Activated naive CD4-positive, alpha-beta T cell treated with Interleukin-2 at 50 U/mL for 16 hours (primary cell): ENCODE measurements at places on chromosomes 12 and 14.

GRCh38 chr12:123045678-123046077, 65.2 kb downstream of the ARL6IP4 start:
- no peak for DNase-seq

DNA sequence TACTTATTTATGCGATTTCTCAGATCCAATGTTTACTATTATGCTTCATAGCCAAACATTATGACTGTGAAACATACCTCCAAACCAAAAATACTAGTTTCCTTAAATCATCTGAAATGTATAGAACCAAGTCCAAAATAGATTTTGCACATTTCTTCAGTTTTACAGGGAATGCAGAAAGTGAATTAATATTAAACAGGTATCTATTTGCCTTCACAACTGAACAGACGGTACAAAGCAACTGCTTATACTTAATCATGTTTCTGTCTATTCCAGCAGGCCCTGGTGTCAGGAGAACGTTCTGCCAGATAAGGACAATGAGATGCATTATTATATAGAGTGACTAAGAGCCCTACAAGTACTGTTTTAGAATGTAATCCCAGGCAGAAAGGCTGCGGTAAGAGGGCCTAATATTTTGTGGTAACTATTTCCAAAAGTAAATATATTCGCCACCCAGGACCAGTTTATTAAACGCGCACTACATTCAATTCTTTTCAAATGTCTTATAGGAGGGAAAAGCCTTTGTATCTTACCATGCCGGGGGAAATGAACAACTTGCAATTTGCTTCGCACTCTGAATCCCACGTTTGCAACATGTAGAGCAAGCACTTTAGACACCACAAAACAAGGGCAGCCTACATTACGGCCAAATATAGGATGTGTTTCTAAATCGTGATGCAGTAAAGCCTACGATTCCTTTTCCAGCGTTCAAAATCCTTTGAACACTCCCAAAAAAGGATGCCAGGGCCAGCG, 1.5 kb downstream of the CORO1C start:
- no peak for DNase-seq

DNA sequence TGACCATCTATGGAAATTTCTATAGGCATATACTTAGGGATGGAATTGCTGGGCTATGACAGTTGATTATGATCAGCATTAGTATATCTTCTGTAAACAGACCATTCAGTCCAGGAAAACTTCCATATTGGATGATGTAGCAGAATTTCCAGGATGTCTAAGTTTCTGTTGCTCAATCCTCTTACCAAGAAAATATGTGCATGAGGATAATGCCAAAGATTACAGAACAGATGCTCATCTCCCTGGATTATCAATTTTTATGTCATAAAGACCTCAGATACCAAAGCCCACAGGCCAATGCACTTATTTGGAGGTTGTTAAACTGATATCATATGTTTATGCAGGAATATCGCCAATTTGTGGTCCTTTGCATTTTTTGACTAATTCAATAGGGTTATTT, 354.4 kb upstream of the FLRT2 start:
- DNase-seq, result no peak

GRCh38 chr12:14892726-14893505, 7.3 kb upstream of the MGP start:
- DNase-seq, result no peak

DNA sequence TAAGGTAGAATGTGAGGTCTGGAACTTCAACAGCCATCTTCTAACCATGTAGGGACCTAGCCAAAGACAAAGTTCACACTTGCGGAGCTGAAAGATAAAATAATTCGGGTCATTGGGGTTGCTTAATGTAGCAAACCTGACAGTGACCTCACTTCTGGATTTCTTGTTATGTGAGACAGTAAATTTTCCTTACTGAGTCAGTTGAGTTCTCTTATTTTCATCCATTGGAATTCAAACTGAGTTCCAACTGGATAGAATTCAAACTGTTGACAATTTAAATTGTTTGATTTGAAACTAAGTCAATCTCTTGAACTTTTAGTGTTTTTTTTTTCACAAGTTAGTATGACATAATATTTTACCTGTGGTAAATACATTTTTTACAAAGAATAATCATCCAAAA, 406.5 kb downstream of the ADAMTS20 start:
- DNase-seq, result no peak

GRCh38 chr12:119480551-119480950, 113.0 kb upstream of the TMEM233 start:
- DNase-seq, result no peak

DNA sequence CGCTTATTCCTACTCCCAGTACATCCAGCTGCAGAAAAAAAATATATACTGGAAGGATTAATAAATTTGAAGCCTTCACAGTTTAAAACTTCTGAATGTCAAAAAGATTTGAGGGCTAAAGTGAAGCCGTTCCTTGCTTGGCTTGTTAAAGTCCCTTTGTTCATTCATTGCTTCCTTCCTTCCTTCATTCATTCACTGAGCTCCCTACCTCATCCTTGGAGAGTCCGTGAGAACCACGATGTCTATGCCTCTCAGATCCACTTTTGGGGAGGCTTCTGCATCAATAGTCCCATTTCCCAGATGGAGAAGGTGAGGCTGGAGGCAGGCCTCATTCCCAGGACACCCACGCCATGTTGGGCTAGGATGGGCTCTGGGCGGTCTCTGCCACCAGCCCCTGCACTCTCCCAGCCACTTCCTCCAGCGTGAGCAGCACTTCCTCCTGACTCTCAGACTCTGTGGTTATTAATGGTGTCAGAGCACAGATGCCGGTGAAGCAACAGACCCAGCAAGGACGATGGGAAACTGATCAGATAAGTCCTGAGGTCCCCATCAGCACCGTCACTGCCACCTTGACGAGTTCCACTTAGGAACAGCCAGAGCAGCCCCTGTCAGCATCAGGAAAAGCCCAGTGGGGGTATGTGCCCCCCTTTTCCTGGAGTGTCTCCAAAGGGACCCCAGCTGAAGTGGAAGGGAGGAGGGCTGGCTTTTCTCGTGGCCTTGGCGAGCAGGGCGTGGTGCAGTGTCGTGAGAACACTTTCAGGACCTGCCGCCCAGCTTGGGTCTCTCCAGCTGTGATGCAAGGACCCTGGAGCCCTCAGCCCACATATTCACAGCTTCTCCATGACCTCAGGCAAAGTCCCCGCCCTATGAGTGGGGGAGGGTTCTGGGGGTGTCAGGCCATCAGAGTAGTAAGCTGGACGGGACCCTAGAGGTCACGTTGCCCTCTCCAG, 21.2 kb downstream of the ASB2 start:
- peak; percentile 52 for DNase-seq

DNA sequence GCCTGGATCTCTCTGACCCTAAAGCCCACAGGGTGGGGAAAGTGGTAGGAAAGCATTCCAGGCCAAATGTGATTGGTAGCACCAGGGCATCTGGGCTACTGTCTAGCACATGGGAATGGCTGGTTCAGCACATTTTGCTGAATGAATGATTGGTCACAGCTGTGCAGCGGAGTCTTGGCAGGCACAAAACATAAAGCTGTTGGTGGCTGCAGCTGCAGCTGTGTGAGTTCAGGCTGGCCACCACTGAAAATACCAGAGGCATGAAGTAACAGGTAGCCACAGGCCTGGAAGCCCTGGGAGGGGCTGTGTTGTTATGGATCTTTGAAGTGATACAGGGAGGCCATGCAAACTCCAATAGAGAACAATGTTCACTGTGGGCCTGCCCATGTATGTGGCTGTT, 72.7 kb downstream of the MYRFL start:
- no peak for DNase-seq

GRCh38 chr12:80766897-80767296, 50.2 kb downstream of the MYF5 start:
- no peak for DNase-seq

- no peak for DNase-seq
Observed at GRCh38 chr12:124821252-124822200, 42.1 kb downstream of the SCARB1 start.

DNA sequence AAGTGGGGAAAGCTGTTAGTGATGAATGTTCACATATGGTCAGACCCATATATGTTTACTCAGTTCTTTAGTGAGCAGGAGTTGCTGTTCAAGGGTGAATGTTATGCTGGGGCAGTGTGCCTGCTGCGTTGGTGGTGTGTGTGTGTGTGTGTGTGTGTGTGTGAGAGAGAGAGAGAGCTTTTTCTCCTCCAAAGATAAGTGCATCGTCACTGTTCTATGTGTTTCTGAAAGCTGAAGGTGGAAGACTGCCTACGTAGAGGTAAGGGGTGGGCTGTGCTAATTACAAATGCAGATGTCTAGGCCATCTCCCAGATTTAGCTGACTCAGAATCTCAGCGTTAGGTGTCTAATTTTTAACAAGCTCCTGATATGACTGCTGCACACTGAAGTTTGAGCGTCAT, 10.5 kb downstream of the GABARAPL1 start:
- no peak for DNase-seq

DNA sequence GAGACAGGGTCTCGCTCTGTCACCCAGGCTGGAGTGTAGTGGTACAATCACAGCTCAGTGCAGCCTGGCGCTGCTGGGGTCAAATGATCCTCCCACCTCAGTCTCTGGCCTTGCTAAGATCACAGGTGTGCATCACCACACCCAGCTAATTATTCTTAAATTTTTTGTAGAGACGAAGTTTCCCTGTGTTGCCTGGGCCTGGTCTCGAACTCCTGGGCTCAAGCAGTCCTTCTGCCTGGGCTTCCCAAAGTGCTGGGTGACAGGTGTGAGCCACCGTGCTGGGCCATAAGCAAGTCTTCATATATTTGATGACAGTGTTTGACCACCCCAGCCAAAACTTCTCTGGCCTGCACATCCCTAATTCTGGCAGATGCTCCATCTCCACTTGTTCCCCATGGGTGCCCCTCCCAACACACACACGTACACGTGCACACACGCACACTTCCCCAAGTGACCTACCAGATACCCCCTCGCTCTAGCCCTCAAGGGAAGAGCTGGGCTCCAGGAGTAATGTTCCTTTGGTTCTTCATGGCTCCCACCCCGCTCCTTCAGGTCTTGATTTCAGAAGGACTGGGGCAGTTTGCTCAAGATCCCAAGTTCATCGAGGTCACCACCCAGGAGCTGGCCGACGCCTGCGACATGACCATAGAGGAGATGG, 104.3 kb upstream of the FKBP4 start:
- DNase-seq, result no peak

DNA sequence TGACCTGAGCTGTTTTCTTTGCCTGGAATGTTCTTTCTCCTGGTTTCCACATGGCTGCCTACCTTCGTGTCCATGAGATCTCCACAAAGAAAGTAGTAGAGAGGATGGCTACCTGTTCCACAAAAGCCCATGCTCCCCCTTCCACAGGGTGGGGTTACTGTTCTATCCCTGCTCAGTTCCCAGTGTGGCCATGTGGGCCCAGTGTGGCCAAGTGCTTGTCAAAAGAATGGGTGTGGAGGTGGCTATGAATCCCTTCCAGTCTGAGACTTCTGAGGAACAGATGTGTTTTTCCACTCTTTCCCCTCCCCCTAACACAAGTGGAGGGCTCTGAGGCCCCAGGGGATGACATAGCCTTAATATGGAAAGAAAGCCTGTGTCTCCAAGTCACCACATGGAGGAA, 26.2 kb upstream of the HSP90B1 start:
- no peak for DNase-seq

GRCh38 chr12:132593938-132594358, 16.4 kb downstream of the LRCOL1 start:
- no peak for DNase-seq

GRCh38 chr12:34397591-34398365, 375.5 kb downstream of the ALG10 start:
- no peak for DNase-seq

- no peak for DNase-seq
Observed at GRCh38 chr14:57549765-57550420, 56.2 kb upstream of the CCDC198 start.

DNA sequence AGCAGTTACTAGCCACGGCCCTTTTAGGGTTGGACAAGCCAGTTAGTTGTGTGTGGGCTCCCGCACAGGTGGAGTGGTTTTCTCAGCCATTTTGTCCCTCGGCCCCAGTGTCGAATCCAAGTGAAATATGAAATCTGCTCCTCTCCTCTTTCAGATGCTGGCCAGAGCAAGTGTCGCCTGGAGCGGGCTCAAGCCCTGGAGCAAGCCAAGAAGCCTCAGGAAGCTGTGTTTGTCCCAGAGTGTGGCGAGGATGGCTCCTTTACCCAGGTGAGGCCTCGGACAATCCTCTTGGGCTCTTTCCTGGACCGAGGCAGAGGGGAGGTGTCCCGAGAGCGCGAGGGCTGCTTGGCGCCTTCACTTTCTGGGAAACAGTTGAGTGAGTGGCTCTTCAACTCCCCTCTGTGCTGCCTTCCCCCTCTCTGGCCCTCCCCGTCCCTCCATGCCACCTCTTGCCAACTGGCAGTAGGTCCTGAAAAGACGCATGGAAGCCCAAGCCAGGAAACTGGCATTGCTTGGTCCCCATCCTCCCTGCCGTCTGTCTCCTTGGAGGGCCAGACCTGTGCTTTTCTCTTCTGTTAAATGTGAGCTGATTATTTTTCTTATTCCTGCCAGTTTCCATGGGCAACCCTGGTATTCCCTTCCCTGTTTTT, 74.2 kb downstream of the SMOC1 start:
- DNase-seq, result no peak

- no peak for DNase-seq
Observed at GRCh38 chr12:88371416-88372183, 208.7 kb downstream of the KITLG start.

DNA sequence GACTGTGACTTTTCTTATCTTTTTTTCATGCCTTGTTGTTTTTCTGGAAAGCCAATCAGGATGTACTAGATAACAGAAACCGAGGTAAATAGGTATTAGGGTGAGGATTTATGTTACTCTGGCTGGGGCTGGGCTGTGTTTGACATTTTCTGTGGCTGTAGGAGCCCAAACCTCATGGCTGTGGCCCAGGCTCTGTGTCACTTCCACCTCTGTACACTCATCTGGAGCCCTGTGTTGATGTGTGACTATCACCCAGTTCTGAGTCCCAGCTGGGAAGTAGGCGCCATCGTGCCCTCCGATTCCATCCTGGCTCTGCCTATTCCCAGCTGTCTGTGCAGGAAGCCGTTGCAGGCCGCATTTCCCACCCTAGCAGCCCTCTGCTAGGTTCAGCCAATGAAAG, 1.6 kb upstream of the HHIPL1 start:
- no peak for DNase-seq

- DNase-seq, result no peak
Observed at GRCh38 chr12:45284096-45284901, 68.4 kb downstream of the ANO6 start.

- DNase-seq, result no peak
Observed at GRCh38 chr14:36442824-36443241, 77.2 kb downstream of the NKX2-1 start.

DNA sequence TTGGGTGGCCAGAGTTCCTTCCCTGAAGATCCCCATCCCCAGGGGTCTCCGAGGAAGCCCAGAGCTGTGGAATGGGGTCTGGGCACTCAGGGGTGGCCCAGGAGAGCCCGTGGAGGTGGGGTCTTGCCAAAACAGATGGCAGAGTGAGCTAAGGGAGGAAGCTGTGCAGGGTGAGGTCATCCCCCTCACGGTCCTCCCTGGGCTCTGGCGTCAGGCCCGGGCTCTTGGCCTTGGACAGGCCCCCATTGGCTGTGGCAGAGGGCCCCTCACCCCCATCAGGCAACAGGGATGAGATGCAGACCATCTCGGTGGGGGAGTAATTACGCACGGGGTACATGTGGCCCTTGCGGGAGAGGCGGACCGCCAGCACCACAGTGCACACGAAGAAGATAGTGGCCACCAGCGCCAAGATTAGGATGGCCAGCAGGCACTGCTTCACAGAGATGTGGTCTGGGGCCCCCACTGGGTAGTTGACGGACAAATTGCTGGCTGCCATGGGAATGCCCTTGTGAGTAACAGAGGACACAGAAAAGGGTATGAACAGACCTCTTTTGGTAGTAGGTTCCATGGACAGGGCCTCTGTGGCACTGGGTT, 10.7 kb downstream of the SELPLG start:
- DNase-seq, result no peak

- DNase-seq, result no peak
Observed at GRCh38 chr14:57480051-57480450, 13.6 kb downstream of the CCDC198 start.

GRCh38 chr14:104307246-104307626, 168.8 kb downstream of the KIF26A start:
- no peak for DNase-seq
